ENCODE measurements at places on chromosomes 6 and 20.

- peak; percentile 98 for DNase-seq
Observed at GRCh38 chr20:48012401-48012974, 227.2 kb upstream of the SULF2 start.

- DNase-seq = no peak
Observed at GRCh38 chr6:112123982-112124381, 36.6 kb downstream of the FAM229B start.

GRCh38 chr6:105884426-105884825, 201.7 kb upstream of the PRDM1 start:
- DNase-seq = no peak

DNA sequence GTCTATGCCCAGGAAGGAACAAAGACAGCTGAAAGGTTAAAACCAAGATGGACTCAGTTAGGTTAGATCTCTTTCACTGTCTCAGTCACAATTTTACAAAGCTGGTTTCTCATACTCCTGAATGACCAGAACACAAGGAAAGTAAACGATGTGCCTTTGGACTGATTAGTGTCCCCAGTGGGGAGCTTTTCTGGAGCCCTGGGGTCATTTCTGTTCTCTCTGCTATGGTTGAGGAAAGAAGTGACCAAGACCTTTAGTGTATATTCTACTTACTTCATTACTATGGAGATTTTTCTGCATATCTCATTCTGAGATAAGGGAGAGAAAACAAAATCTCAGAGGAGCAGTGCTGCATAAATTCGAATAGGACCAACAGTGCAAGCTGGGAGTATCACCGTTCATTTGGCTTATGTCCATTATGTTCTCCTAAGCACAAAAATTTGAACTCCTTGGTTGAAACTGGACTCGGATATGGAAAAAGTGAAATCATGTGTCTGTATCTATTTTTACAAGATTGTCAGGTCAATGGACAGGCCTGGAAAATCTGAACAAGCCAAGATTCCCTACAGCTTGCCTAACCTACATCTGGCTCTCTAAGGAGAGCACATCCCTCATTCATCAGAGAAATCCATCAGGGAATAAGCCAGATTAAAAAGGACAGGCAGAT, 34.4 kb upstream of the ENPP1 start:
- DNase-seq = no peak

GRCh38 chr6:76472858-76473257, 400.4 kb upstream of the IMPG1 start:
- DNase-seq = no peak

DNA sequence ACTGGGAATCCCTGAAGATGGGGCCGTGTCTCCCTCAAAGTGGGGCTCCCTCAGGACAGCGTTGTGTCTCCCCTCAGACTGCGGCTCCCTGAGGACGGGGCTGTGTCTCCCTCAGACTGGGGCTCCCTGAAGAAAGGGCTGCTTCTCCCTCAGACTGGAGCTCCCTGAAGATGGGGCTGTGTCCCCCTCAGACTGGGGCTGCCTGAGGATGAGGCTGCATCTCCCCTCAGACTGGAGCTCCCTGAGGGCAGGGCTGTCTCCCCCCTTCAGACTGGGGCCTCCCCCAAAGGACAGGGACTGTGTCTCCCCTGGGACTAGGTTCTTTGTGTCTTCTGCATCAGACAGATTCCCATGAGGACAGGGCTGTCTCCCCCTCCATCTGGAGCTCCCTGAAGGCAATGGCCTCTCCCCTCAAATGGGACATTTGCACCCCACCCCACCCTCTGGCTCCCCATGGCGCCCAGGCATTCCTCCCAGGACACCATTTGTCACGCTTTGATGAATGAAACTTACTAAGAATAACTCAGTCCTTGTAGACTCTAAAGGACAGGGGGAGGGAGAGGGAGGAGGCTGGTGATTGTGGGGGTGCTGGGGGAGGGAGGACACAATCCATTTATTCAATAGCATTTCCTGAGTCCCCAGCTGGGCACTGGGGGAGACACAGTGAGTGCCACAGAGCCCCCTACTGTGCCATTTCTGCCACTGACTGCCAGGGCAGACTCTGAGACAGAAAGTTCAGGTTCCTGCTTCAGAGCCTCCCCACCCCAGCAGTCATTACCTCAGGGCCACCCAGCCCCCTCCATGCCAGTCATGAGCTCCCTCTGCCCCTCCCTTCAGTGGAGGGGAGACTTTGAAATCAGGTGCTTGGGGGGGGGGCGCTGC, 122.4 kb downstream of the MRPL14 start:
- peak; percentile 29 for DNase-seq

DNA sequence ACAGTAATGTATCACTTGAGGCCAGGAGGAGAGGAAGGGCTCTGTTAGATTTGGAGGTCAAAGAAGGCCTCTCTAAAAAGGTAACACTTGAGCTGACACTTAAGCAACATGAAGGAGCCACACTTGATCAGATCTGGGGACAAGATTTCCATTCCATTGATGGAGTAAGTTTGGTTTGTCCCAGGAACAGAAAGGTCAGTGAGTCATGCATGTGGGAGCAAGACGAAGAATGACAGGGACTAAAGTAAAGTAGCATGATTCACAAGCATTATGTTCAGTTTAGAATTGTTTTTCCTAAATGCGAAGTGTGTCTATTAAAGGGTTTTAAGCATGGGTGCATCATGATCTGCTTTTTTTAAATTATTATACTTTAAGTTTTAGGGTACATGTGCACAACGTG, 47.4 kb downstream of the COL21A1 start:
- DNase-seq = peak; percentile 64

GRCh38 chr6:3731700-3732099, 19.8 kb downstream of the PXDC1 start:
- DNase-seq = peak; percentile 13

DNA sequence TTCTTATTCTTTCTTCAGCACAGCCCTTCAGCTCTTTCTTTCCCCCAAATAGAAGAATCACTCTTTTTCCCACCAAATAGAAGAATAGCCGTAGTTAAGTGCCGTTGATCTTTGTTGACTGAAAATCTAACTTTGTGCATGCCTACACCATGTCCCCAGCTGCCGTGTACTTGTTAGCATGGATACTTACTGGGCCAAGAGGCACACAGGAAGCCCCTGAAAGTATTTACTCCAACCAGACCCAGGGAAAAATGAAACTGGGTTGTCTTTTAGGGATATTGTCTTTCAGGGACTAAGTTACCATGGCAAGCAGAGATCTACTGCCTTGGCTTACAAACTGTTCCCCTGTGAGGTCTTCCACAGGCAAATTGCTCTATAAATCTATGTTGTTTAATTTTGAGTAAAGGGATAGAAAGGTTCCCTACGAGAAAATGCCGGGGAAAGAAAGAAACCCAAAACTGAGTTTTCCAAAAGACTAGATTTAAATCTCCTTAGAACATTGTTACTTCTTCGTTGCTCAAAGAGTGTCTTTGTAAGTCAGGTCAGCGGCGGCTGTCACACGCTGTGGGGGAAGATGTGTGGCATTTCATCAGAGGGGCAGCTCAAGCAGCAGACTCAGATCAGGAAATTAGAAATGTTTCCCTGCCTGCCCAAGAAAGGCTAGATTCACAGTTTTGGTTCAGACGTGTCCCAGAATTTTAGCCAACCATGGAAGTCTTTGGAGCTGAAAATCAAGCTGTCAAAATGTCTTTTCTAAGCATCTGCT, 188.2 kb upstream of the PRND start:
- no peak for DNase-seq
